ENCODE measurements at places on chromosomes 1 and 21.
A peak's percentile ranks its signal among the peaks of the same experiment; 100 is the strongest.

- DNase-seq = no peak
Observed at GRCh38 chr1:18781031-18781430, 78.4 kb downstream of the TAS1R2 start.

- no peak for DNase-seq
Observed at GRCh38 chr1:167107456-167107855, 13.6 kb downstream of the STYXL2 start.

DNA sequence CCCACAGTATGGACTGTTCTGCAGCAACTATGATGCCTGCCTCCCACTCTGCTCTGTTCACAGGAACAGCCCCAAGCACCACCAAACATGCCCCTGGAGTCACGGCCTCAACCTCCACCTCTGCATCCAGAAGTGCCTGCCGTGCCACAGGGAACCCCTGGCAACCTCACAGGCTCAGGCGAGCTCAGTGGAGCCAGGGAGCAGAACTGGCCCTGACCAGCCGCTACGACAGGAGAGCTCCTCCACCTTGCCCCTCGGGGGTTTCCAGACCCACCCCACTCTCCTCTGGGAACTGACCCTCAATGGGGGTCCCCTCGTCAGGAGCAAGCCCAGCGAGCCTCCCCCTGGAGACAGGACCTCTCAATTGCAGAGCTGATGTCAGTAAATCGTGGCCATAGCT lies 13.0 kb downstream of the MRAP start:
- DNase-seq = no peak

GRCh38 chr1:170682169-170682568 lies 18.2 kb downstream of the PRRX1 start:
- no peak for DNase-seq

DNA sequence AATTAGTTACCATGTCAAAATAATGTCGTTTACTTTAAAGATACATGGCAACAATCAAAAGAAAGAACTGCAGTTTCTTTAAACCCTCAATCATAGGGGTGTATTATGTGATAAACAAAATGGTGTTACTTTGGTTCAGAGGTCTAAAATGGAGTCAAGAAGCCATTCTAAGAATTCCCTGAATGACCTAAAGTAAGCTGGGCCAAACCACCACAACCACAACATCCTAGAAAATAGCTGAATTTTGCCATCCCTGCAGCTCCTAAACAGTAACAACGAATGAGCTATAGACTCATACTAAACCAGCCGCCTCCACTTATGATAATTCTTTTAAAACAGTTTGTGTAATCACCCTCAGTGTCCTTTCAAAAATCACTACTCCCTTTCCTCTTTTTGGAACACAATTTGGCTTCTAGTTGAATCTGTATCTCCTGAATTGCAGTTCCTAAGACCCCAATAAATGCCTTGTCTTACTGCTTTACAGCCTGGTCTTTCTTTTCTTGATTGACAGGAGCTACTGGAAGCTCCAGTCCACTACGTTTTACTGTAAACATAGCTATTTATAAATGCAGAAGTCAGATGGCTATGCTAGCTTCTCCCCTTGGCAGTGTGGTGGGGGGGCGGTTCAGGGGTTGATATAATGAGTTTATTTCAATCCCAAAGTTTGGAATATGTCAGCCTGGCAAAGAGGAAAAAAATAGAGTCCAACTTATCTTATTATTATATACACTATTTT lies 84.3 kb downstream of the PLPPR4 start:
- no peak for DNase-seq

DNA sequence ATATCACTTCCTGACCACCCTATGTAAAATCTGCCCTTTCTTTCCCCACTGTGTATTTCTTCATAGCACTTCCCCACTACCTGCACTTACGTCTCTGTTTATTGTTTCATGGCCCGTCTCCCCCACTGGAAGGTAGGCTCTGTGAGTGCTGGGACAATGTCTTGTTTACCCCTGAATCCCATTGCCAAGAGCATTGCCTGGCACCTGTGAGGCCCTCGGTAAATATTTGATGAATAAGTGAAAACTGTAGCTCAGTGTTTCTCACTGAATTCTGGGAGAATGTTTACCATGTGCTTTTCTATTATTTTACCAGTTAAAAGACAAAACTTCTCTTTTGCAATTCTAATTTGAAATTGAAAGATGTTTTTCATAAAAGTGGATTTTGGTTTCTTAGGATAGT lies 11.8 kb downstream of the NFASC start:
- DNase-seq = no peak

- no peak for DNase-seq
Observed at GRCh38 chr1:91660708-91661107, 160.1 kb downstream of the CDC7 start.

GRCh38 chr21:34179204-34179935 lies 106.0 kb downstream of the MRPS6 start:
- DNase-seq = no peak

DNA sequence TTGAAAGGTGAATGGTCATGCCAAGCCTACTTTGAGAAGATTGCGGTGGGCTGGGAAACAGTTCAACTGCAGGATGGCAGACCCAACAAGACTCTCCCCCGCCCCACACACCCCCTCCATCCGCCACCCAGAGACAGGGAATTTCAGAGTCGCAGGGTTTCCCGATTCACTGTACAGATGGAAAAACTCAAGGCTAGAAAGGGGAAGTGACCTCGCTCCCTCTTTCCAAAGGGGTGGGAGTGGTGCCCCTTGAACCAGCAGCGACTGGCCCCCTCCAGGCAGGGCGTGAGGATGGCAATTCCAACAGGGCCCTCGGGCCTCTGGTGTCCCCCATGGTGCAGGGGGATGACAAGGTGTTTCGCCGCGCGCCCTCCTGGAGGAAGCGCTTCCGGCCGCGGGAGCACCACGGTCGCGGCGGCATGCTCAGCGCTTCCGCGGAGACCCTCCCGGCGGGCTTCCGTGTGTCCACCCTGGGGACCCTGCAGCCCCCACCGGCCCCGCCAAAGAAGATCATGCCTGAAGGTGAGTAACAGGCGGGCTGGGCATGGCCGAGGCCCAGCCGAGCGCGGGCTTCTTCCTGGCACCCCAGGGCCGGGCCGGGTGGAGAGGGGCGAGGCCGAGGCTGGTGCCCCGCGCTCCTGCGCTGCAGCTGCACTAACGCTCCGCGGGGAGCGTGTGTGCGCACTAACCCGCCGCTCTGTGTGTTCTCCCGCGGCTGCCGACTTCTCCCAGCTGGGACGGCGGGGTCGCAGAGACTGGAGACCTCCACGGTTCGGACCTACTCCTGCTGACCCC lies 10.4 kb downstream of the MYOG start:
- peak; percentile 82 for DNase-seq

DNA sequence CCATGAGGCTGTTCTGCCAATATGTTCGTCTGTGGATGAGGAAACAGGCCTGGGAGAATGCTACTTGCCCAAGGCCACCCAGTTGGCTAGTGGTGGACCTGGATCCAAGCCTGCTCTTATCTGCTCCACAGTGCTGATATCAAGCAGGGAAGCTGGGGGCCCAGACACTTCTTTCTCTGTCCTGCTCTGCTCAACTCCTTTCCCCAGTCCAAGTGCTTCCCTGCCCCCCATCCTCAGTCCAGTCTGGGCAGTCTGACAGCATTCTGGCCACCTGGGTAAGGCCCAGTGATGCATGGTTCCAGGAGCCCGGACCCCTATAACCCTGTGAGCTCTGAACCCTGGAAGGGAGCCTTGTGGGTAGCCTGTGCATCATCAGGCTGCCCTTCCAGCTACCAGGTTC lies 4.2 kb upstream of the PAQR7 start:
- peak; percentile 54 for DNase-seq

DNA sequence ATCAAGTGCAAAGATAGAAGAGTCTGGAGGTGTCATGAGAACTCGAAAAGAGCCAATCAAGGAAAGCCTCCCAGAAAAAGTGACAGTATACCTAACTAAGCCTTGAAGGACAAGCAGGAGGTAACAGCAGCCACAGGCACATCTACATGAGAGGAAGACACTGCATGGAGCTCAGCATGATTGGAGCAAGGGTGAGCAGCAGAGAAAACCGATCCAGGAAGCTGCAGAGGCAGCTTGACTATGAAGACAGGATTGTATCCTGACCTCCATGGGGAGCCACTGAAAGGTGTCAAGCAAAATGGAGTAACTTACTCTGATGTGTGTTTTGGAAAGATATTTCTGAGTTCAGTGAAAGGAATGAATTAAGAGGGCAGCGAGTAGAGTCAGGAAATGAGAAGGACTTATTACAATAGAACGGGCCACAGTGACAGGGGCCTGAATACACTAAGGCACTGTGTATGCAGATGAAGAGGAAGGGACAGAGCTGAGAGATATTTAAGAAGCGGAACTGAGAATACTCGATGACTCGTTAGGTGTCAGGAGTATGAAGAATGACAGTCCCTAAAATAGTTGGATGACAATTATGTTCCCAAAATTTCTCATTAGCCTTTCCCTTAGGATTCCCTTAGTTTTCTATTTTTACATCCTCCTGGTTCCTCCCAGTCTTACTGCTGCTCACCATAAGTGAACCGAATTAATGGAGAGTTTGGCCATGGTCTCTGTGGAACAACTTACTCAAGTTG lies 139.3 kb upstream of the NFIA start:
- no peak for DNase-seq

DNA sequence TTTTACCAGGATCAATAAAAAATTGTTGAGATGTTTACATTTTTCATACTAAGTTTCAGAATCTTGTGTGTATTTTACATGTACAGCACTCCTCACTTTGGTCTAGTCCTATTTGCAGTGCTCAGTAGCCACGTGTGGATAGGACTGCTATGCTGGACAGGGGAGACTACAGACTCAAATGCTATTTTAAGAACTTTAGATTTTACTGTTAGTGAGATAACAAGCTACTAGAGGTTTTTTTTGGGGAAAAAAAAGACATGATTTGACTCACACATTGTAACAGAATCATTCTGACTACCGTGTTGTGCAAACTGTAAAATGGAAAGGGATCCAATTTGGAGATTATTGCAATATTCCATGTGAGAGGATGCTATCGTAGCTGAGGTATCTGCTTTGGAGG lies 418.9 kb upstream of the PRMT6 start:
- DNase-seq = no peak

- DNase-seq = no peak
Observed at GRCh38 chr1:35832276-35832905, 24.6 kb downstream of the AGO4 start.

Measured in spleen (tissue), 13 donors.